ENCODE measurements at places on chromosomes 4 and X. TPM values are rescaled to one million over a fixed set of nuclear protein-coding genes. Genes with fewer than 3 reads are reported as not detected.

Gene PTPN13
- polyA plus RNA-seq: 167 TPM

- DNase-seq: no peak
Observed at GRCh38 chr4:46388857-46389256, 1.1 kb downstream of the GABRA2 start.

GRCh38 chr4:30396772-30397475 lies 323.2 kb upstream of the PCDH7 start:
- no peak for DNase-seq

DNA sequence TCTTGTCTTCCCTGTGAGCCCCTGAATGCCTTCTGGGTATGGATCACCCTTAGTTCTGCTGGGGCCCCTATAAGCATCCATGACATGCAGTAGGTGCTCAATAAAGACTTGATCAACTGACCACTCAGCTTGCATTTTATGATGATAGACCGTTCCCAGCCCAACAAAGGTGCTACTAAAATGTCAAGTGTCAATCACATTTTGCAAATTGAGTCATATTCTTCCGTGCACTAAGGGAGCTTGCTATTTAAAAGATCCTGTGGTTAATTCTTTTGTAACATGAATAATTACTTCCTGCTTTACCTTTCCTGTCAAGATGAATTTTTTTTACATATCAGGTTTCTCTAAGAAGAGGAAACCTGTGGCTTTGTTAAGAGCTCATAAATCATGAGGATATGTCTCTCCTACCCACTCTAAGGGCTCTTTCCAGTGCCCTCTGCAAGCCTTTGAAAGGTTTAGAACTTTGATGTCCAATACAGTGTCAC lies 47.6 kb downstream of the SH3KBP1 start:
- no peak for DNase-seq

DNA sequence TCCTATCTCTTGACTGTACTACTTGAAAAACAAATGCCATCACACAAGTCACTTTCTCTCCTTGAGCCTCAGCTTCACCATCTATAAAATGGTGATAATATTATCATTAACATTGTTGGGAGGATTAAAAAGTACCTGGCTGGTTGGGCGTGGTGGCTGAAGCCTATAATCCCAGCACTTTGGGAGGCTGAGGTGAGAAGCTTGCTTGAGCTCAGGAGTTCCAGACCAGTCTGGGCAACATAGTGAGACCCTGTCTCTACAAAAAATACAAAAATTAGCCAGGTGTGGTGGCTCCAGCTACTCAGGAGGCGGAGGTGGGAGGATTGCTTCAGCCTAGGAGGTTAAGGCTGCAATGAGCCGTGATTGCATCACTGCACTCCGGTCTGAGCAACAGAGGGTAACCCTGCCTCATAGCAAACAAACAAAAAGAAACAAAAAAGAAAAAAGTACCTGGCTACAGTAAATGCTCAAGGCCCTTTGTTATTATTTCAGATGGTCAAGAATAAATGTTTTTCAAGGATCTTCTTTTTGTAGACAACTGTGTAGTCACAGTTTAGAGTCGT lies 120.3 kb downstream of the CHRNA9 start:
- DNase-seq: no peak

- DNase-seq: no peak
Observed at GRCh38 chr4:142331646-142332045, 514.5 kb downstream of the INPP4B start.

Gene GPR34
- 5.4 TPM for polyA plus RNA-seq
